NB4 (cell line): ENCODE measurements at places on chromosomes 2 and 18.

- DNase-seq = no peak
Measured at GRCh38 chr2:198957181-198957580, 500.6 kb downstream of the SATB2 start.

- peak; percentile 43 for DNase-seq
Measured at GRCh38 chr2:197516393-197516761, 511 bp downstream of the MOB4 start.

DNA sequence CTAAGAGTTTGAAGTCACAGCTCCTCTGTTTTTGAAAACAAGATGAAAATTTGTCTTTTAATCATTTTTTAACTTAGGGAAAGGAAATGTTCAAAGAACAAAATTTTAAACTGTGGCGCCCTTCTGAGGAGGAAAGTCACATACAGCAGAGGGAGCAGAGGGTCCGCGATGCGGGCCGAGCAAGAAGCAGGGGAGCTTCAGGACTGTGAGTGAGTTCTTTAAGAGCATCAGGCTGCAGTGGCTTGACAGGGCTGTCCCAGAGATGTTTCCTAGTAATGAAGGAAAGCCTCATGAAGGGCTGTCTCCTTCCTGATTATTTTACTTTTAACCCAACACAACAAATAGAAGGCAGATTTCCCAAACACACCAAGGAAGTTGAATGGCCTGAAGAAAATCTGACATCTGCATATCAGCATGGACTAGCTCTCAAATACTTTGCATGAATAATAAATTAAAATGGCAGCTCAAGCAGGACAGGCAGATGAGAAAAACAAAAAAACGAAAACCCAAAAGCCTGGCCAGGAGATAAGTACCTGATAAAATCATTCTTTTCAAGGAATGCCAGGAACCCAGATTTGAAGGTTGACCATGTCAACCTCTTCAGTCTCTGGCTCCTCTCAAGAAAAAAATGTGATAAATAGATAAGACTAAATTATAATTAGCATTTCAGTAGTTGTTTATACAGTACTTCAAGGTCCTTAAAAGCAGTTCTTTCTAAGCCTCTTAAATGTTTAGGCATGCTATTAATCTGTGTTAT, 60.8 kb downstream of the SLC40A1 start:
- DNase-seq = no peak

- DNase-seq = no peak
Measured at GRCh38 chr18:59123588-59124369, 15.9 kb upstream of the SEC11C start.

DNA sequence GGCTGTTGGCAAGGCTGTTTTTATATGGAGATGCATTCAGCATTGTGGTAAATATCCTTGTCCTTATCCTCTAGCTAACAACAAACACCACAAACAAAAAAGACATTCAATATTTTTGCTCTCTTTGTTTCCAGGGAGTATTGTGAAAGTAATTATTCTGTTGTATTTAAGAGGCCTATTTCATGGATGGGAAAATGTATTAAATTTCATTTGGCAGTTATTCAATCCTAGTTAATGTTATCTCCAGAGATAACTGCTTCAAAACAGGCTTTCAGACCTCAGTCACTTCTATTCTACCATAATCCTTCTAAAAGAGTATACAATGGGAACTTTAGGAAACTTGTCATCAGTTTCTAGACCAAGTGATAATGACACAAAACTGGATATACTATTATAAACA, 280.5 kb upstream of the CCDC68 start:
- no peak for DNase-seq

DNA sequence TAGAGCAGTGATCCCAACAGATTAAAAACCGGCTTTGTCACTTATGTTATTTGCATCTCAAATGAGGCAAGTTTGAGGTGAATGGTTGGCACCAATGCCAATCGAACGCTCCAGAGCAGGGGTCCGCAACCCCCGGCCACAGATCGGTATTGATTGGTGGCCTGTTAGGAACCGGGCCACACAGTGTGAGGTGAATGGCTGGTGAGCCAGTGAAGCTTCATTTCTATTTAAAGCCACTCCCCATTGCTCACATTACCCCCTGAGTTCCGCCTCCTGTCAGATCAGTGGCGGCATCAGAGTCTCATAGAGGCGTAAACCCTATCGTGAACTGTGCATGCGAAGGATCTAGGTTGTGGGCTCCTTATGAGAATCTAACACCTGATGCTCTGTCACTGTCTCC, 132.0 kb downstream of the TMEM182 start:
- no peak for DNase-seq

- DNase-seq = no peak
Measured at GRCh38 chr2:112147382-112148168, 9.4 kb downstream of the FBLN7 start.

DNA sequence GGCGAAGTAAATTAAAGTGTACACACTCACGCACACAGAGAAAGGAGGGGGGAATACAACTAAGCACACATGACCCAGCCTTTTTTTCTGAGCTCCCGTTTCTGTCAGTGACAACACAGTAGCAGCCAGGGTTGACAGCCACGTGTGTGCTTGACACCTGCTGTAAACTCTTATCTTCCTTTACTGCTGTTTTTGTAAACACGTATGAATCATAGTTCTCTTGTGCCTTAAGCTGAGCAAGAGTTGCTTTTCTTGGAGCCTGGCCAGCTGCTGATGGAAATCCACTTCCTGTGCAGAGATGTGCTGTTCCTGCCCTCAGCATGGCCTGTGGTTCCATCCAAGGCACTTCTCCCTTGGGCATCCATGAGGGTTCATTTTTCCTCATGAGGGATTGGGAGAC, 561.9 kb downstream of the GALR1 start:
- peak; percentile 11 for DNase-seq

GRCh38 chr2:236641051-236641726, 71.6 kb downstream of the ACKR3 start:
- no peak for DNase-seq

GRCh38 chr2:203578759-203579643, 43.9 kb upstream of the RAPH1 start:
- DNase-seq = no peak

DNA sequence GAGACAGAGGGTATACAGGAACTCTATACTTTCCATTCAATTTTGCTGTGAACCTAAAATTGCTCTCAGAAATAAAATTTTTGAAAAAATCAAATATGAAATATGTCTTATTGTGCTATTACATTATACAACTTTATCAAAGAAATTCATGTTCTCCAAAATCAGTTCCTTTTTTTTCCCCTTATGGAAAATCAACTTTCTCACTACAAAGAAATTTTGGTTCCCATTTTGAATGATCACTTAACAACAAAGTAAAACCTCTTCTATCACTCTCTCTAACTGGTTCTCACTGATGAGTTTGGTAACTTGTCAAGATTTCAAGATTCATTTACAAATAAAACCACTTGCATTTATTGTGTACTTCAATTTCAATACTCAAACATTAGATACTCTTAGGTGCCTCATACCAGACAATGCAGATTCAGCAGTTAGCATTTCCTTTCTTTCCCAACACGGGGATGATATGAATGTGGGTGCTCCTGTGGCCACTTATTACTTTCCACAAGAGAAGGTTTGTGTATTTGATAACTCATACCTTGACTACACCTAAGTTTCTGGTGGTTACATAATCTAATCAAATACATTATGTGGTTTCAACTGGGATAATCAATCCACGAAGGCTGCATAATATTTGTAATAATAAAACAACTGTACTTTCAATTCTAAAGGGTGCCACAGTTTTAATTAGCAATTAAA, 6.4 kb downstream of the PSME4 start:
- DNase-seq = no peak
